ENCODE measurements at places on chromosomes 5 and 9.
A peak's percentile ranks its signal among the peaks of the same experiment; 100 is the strongest.

- DNase-seq = no peak
These were observed 47.5 kb downstream of the SERINC5 start for GRCh38 chr5:80208381-80208780.

- no peak for DNase-seq
These were observed 7.7 kb downstream of the FGFR4 start for GRCh38 chr5:177094224-177095087.

DNA sequence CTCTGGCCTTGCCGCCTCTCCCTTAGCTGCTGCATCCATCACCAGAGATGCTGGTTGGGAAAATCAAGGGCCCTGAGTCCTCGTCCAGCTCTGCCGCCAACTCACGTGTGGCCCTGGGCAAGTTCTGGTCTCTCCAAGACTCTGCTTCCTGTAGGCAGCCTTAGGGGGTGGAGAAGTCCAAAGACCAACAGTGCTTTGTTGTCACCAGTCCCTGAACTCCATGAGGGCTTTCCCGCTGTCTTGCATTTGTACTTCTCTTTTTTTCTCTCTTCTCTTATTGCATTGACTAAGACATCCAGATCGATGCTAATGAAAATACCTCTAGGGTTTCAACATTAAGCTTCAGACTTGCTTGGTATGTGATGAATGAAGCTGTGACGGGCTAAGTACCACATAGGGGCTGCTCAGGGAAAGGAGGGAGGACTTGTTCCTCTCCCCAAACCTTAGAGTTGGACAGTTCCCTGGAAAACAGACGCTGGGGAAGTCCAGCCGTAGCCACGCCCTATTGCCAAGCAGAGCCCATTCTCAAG is 63.7 kb upstream of the STXBP1 start:
- no peak for DNase-seq

- no peak for DNase-seq
These were observed 73.5 kb downstream of the WWC1 start for GRCh38 chr5:168364750-168365550.

- peak; percentile 90 for DNase-seq
These were observed 553.1 kb downstream of the ZNF608 start for GRCh38 chr5:124193371-124193789.

DNA sequence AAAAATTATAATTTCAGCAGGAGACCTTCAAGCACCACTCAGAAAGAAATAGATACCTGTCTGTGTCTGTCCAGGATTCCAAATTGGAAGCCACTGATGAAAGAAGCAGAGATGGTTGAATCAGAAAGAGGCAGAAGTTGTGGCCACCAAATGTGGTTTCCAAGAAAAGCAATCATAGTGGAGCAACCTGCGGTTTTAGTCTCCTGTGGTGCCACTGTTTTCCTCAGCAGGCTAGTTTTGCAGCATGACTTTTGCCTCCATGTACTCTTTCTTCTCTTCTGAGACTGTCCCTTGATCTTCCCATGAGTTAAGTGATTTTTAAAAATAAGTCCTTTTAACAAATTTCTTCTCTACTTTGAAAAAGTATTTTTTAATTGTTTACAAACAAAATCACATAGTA is 535.8 kb downstream of the CYLC2 start:
- DNase-seq = no peak
